Activated CD4-positive, alpha-beta T cell treated with anti-CD3 and anti-CD28 coated beads for 4 hours (primary cell): ENCODE measurements at places on chromosomes 16 and 17.

GRCh38 chr17:65994679-65995078, 197.3 kb downstream of the CEP112 start:
- DNase-seq: no peak

DNA sequence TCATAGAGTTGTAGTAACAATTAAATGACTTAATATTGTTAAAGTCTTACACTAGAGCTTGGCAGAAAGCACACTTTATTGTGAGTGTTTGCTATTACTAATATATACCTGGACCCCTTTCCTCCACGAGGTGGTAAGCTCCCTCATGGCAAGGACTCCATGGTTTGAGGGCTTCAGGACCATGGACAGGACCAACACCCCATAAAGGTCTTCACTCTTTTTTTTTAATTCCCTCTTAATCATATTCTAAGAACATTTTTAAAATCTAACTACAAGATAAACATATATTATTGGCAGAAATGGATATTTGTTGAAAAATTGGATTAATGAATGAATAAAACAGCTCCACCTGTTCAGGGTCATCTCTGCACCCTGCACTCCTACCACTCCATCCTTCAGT, 154.5 kb downstream of the CBLN1 start:
- no peak for DNase-seq

- DNase-seq: no peak
These were observed 14.1 kb upstream of the NLRP1 start for GRCh38 chr17:5598457-5598856.

GRCh38 chr17:1003972-1004768, 7.2 kb downstream of the TIMM22 start:
- no peak for DNase-seq

GRCh38 chr16:64621616-64622015, 500.2 kb downstream of the CDH11 start:
- no peak for DNase-seq

DNA sequence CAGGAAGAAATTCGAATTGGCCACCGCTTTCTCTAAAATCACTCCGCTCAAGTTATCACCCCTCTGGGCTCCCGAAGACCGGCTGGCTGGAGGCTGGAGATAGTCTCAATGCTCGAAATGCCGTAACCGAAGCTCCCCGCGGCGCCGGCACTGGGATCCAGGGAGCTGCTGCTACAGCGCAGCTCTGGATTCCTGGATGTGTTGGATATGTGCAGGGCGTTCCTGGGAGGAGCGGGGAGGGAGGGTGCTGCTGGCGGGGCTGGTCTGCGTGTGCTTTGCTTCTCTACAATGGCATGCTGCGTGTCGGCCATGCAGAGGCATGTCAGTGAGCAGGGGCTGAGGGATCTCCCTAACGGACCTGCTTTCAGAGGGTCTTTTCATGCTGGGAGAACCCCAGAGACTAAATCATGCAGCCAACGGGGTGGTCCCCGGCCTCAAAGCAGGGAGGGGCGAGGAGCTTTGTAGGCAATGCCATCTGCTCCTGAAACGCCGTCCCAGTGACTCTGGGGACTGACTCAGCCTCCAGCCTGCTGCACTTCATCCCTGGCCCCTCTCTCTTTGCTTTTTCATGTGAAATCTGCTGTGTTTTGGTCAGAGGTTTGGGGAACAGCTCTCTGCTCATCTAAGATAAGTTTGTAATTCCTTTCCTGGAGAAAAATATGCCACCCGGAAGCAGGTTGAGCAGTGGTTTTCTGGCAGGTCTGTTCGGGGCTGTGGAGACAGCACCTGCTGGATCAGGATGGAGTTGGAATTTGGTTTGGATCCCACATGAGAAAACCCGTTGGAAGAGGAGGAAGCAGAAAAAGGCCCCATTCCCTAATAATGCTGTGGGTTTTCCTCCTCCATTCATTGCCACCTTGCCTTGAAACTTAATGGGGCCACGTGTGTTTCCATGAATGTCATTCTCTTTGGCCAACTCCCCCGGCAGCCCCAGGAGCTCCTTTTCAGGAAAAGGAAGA, 311.4 kb downstream of the SEC14L1 start:
- no peak for DNase-seq

GRCh38 chr16:71777329-71777728, 31.3 kb downstream of the AP1G1 start:
- DNase-seq: no peak

DNA sequence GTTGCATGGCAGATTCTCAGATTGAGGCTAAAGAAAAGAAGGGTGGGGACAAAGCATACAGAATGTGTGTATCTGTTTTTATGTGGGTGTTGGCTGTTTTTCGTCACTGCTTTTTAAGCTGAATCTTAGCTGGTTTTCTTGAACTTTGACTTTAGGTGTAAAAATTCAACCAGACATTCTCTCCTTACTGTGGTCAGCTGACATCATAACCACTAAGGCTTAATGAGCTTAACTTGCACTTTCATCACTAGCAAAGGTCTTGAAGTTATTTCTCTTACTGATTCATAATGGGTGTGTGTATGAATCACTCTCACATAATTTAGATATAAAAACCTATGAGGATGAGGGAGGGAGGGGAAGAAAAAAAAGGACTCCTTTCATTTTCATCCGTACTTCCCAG, 4.0 kb upstream of the CDC6 start:
- peak; percentile 20 for DNase-seq

DNA sequence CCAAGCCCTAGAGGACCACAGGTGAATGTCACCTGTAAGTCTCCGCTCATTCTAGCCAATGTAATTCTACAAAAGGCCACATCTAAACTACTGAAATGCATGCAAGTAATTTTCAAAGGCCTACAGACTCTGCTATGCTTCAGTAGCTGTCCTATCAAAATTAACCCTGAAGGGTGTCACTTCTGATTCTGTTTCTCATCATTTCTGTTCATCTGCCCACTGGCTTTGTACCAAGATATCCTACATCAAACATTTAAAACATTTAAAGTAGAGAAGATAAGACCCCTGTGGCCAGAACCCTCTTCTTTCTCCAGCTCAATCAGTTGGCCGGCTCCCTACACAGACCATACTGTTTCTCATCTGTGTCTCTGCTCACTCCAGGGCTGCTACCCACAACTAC, 21.5 kb downstream of the PHF12 start:
- DNase-seq: no peak
